ENCODE measurements at places on chromosomes 7 and 10.

- DNase-seq, result no peak
These were observed at the start of gene SSMEM1 for GRCh38 chr7:130207642-130208041. Gene SSMEM1, plus strand, starts transcription at chr7:130207860. Its CDS starts 51 bp downstream, at chr7:130207911.

- DNase-seq, result no peak
These were observed 363.3 kb upstream of the MBL2 start for GRCh38 chr10:53135897-53136253.

- DNase-seq, result no peak
These were observed 39.5 kb upstream of the ANKRD1 start for GRCh38 chr10:90960355-90960814.

DNA sequence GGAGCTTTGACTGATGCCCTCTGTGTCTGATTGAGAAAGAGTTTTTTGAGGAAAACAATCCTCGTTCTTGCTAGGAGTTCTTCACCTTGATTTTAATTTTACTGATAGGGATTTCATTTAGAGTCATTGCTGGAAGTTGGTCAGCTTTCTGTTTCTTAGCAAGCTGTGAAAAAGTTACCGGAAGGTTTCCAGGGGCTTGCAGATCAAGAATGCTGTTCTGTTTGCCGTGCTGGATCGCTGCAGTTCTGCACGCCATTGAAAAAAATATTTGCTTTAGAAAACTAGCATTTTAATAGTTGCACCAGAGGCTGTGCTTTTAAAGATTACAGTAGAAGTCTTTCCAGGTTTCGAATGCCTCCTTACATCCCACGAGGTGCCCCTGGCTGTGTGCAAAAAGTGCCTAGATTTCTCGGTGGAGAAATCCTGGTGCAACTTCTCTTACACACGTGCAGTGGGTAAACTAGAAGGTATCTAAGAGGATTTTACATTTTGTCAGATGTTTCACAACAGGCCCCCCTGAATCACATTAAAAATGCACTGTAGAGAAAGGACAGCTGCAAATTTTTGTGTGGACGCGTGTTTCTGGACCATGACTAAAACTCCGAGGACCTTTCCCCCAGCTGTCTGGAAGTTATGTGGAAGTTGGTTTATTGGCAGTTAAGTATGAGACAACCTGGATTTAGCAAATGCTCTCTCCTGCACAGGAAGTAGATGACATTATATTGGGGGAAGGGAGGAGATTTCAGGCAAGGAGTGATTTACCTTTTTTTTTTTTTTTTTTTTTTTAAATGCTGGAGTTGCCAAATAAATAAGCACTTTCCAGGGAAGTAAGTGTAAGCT is 5.8 kb downstream of the TCF7L2 start:
- no peak for DNase-seq

- no peak for DNase-seq
These were observed 336.3 kb upstream of the LRRN3 start for GRCh38 chr7:110754649-110755048.

DNA sequence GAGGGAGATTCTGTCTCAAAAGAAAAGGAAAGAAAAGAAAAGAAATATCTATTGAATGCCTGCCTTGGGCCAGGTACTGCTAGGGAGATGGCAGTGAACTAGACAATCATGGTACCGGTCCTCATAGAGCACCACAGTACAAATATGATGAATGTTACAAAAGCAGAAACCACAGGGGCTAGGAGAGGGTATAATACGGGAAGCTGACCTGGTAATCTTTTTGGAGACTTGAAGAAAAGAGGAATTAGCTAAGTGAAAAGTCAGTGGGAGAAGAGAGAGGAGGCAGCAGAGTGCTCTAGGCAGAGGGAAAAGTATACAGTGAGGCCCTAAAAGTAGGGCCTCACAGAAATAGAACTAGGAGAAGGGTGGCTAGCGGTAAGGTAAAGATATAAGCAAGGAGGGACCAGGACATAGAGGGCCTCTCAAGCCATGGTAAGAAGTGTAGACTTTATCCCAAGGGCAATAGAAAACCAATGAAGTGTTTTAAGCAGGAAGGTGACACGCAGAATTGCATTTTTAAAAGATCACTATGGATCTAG is 42.8 kb upstream of the WNT8B start:
- DNase-seq, result no peak

DNA sequence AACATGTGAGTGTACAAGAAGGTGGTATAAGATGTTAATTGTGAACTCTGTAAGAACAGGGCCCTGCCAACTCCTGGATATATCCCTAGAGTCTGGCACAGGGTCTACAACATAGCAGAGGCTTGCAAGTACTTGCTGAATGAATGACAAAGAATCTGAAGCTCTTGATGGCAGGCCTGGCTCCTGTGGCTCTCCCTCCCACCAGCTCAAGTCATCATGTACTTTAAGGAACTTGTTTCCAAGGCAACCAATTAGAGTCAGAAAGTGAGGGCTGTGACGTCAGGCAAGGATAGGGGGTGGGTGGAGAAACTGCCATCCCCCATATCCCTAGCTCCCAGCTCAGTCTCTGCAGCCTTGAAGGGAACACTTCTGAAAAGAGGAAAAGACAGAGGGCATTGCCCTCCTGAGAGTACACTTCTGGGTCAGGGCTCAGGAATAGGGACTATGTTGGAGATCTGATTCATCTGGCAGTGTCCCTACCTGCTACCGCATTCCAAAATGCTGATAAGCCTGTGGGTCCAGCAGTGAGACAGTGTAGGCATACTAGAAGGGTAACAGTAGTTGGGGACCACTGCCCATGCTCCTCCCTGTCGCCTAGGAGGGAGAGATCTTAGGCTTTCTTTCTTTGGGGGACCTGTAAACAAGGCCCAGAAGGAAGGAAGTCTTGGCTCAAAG is 34.6 kb upstream of the BTRC start:
- DNase-seq, result no peak

GRCh38 chr10:67775279-67775678 is 62.7 kb downstream of the DNAJC12 start:
- no peak for DNase-seq

- no peak for DNase-seq
These were observed 29.5 kb upstream of the PFKFB3 start for GRCh38 chr10:6173203-6173602.

Data from CMK (cell line).